ENCODE measurements at places on chromosomes 5 and 9.

DNA sequence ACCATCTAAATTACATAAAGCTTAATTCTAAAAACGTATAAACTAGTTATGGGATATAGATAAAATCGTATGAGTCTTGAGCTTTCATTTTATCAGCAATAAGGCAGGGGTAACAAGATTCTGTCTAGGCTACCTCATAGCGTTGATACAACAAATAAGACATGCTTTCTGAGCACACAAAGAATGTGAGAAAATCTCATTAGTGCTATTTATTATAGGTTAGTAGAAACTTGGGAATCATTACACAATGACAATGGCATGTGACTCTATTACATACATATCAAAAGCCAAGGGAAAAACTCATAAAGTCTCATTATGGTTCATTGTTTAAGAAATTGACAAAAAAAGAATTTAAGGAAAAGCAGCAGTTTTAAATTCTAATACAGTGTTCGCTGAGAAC lies 448.6 kb downstream of the PLK2 start:
- DNase-seq: peak; percentile 7

- peak; percentile 24 for DNase-seq
Measured at GRCh38 chr5:108661590-108662219, 86.0 kb upstream of the FER start.

- no peak for DNase-seq
Measured at GRCh38 chr9:95896580-95896979, 21.1 kb downstream of the ERCC6L2 start.

DNA sequence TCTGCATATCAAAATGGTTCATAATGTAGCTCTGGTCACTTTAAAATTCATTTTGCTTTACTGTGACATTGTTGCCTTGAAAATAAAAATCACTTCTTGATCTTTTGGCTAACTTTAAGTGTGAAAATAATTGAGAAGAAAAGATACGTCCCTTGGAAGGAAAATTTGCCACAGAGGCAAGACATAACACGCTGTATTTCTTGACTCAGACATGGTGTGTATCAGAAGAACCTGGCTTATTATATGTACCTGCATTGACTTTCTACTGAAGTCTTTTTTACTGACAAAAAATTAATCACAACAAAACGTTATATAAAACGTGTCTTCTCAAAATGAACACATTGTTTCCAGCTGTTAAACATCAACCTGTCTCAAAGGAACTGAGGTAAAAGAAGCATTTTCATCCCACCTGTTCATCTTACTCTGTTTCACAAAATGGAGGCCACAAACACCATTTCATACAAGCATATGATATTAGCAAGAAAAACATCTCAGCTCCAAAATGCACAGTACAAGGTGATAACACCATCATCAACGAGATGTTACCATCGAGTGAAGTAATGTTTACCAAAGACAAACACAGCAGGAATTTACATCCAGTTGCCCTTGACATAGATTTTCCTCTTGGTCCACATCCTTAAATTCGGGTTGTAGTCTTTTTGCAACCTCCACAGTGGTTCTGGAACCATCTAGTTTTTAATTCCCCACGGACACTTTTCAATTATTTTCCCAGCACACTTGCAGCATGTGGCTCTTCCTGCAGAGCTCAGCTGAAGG lies 179.9 kb downstream of the GLIS3 start:
- no peak for DNase-seq

DNA sequence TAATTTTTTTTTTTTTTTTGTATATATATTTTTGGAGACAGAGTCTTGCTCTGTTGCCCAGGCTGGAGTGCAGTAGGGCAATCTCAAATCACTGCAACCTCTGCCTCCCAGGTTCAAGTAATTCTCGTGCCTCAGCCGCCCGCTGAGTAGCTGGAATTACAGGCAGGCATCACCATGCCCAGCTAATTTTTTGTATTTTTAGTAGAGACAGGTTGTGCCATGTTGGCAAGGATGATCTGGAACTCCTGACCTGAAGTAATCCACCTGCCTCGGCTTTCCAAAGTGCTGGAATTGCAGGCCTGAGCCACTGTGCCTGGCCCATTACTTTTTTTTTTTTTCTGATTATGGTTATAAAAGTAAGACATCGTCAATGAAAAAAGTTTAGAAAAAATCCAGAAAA lies 84.0 kb upstream of the LMNB1 start:
- no peak for DNase-seq

DNA sequence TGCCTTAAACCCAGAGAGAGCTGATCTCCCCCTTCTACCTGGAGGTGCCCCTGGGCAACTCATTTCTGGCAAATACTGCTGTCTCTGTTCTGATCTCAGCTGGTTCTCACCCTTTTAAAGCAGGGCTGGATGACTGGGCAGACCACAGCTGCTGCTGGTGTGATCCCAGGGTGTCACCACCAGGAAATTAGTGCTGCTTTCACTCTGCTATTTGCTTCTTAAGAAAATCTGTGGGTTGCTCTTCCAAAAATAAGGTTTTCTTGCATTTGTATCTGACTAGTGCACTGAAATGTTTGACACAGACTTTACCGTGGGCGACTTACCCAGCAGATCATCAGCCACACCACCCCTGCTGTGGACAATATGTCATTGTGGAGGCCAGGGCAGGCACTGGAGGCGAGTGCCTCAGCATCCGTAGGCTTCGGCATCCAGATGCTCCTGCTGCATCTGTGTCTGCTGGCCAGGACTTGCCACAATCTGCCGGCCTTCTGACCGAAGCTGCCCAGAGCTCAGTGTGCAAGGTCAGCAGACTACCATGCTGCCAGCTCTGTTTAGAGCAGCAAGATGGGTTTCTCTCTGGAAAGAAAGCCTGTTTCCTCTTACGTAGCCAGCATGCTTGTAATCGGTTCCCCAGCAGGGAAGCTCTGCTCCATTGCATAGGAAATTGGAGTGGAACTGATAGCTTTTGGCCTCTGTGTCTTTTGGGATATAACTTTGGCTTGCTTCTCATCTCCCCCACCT lies 13.6 kb downstream of the ARHGAP26 start:
- no peak for DNase-seq

DNA sequence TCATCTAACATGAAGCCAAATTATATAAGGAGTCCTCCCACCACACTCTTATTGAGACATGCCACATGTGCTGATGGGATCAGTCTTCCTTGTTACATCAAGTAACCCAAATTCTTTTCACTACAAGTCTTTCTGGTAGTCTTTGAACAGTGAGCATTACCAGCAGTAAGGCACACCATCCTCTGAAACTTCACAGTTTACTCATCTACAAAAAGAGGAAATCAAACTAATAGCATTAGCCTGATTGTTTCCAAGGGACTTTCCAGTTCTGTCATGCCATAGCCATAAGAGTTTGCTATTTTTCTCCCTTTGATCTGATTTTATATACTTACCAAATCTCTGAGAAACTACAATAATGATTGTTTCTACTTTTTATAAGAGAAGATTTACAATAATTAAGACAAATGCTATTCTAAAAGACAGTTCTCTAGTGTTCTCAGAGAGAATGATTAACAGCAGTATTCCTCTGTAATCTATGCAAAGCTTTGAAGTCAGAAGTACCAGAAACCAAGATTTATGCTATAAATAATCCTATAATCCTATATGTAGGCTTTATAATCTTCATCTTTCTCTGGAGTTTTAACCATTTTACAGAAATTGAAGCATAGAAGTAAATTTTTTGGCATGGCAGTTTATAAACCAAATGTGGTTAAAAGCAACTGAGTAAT lies 166.2 kb upstream of the ACO1 start:
- no peak for DNase-seq

DNA sequence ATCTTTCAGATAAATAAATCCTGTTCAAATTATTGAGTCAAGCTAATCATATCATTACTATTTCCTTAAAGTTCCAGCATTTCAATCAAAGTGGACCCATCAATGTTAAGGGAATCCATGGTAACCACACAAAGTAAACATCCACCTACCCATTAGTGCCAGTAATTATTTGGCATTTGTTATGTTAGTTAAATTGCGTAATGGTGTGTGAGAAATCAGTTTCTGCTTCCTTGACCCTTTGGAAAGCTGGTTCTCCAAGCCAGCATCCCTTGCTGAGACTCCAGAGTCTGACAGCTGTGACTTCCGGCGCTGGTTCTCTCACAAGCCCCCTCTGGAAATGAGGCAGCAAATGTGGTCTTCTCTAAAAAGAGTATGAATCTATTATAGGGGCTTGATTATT lies 308.6 kb upstream of the EFNA5 start:
- no peak for DNase-seq

DNA sequence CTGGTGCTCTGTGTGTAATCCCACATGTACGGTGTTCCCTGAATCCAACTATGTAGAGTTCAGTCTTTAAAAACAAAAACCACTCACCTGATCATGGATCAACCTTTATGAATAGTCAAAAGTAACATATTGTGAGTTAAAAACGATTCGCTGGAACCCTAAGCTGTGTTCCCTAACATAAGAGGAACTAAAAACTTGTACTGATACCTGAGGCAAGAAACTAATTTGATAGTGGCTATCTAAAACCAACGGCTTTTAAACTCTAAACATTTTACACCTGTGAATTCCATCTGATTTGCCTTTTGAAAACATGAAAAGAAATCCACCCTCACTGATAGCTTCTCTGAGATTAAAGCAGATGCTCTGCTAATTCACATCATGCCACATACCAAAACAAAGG lies 101.5 kb downstream of the DEPDC1B start:
- DNase-seq: no peak

GRCh38 chr9:37035648-37036370 lies 1.7 kb upstream of the PAX5 start:
- peak; percentile 12 for DNase-seq
